ENCODE measurements at places on chromosomes 12 and 14.

DNA sequence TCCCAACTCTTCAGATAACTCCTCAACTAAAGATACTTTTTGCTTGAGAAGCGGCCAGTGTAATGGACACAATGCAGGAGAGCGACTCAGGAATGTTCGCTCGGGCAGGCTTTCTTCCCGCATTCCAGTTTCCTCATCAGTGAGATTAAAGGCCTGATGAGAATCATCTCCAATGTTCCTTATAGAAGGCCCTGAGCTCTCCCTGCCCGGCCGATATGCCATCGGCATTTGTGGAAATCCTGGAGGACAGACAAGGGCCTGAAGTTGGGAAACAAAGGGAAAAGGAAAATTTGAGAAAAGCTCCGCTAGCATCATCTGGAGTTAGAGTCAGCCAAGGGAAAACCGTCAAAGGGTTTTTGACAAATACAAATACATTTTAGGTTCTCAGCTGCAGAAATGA lies 38.0 kb upstream of the FOXN3 start:
- DNase-seq: no peak

DNA sequence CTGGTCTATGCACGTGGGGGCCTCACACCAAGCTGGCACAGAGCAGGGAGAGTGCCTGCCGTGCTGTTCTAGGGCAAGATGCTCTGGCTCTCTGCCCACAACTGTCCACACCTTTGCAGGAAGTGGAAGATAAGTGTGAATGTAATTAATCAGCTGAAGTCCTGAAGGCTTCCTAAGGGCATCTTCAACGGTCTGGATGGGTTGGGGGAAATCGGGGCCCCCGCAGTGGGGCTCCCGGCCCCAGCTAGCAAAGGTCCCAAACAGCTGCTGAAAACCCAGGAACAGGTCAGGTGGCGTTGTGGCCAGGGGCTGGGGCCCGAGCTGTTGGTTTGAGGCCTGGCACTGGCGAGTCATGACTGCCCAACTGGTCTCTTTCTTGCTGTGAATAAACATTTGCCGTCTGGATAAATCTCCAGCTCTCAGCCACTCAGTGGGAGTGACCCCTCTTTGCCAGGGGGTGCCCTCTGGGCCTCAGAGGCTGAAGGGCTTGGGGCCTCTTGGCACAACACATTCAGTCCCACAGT lies 6.7 kb upstream of the SLC25A29 start:
- DNase-seq: no peak

DNA sequence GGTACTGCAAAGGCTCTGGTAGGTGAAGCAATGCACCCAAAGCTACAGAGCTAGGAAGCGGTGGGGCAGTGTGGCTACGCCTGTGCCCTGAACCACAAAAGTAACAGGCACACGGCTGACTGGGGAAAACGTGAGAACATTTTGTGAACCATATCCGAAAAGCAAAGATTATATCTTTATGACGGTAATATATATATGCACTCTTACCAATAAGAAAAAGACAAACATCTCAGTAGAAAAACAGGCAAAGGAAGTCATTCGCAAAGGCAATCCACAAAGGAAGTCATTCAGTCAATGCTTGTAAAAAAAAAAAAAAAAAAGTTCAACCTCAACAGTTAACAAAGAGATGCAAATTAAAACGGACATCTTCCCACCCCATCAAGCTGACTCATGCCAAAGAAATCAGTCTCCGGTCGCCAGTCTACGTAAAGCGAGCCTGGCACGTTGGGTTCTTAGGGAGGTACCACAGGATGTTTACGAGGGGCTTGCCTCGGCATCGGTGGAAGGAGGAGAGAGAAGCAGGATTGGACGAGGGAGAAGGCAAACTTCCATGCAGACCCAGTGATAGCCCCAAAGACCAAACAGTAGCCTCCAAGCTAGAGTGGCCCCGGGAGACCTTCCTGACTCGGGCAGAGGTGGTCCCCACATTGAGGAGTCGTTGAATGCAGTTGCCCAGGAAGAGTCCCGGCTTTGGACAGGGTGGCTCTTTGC lies 39.4 kb upstream of the PPP2R5C start:
- no peak for DNase-seq

GRCh38 chr14:88270776-88271175 lies 52.3 kb downstream of the KCNK10 start:
- DNase-seq: no peak

DNA sequence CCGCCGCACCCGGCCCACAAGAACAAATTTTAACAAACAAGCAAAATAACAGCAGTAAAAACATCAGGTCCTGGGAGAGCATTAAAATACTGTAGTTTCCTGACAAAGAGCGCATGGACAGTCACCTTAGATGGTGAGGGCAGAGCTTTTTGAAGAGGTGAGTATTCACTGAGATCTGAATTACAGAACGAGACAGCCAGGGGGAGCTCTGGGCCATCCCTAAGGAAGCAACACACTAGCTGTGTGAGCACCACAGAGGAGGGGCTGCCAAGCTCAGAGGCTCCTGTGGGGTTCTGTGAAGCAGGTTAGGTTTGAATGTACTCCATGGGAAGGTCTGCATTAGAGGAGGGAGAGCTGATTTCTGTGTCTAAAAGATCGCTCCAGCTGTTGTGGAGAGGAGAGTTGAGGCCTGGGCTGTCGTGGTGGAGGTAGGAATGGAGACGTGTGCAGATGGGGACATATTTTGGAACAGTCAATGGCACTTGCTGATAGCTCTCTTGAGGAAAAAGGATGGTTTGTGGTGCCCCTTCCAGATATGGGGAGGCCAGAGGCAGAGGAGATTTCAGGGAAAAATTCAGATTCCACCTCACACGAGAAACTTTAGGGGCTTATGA lies 72.9 kb downstream of the TRAFD1 start:
- DNase-seq: peak; percentile 52

GRCh38 chr12:115857923-115858322 lies 419.6 kb downstream of the MED13L start:
- DNase-seq: no peak

- no peak for DNase-seq
These were observed 980.1 kb downstream of the NRXN3 start for GRCh38 chr14:79150226-79150625.

- DNase-seq: no peak
These were observed 82.9 kb downstream of the FOXA1 start for GRCh38 chr14:37512173-37512572.

DNA sequence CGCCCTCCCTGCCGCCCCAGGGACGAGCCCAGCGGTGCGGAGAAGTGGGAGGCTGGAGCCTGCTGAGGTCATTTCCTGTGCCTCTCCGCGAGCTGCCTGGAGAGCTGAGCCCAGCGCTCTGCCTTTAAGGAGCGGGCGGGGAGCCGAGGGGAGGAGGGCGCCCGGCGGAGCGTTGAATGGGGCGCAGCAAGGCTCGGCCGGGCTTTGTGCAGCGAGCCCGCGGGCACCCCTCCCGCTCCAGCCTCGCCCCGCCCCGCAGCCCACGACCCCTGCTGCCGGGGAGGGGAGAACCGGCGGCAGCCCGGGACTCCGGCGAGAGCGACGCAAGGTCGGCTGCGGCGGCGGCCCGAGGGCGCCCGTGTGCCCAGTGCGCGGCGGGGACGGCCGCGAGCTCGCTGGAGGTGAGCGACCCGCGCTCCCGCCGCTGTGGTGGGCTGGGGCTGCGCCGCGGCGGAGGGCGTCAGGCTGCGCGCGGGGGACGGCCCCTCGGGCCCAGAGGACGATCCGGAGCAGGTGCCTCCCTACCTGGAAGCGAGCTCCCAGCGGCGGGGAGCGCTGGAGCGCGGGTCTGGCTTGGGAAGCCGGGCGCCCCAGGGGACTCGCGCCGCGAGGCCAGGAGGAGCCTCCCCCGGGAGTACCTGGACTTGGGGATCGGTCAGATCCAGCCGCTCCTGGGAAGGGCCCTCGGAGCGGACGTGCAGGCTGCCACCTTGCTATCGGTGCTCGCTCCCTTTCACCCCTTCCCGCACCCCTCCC lies at the start of gene PLEKHH1:
PLEKHH1 (plus strand) TSS at position 293 of the 756 bp plus-strand sequence. CDS start 8,578 bp downstream, outside the sequence.
- peak; percentile 56 for DNase-seq

DNA sequence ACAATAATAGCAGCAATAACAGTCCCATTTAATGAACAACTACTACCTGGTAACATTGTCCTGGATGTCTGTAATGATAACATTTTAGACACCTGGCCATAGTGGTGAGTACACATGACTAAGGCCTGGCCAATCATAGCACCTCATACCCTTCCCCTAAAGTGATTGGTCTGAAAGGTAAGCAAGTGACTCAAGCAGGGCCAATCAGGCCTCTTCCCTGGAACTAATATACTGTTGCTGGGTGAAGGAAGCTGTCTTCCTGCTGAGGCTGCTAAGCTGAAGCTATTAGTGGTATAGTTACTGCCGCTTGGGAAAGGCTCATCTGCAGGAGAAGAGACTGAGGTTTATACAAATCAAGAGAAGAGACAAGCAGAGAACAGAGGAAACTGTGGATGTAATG lies 18.7 kb upstream of the NOS1 start:
- DNase-seq: no peak

DNA sequence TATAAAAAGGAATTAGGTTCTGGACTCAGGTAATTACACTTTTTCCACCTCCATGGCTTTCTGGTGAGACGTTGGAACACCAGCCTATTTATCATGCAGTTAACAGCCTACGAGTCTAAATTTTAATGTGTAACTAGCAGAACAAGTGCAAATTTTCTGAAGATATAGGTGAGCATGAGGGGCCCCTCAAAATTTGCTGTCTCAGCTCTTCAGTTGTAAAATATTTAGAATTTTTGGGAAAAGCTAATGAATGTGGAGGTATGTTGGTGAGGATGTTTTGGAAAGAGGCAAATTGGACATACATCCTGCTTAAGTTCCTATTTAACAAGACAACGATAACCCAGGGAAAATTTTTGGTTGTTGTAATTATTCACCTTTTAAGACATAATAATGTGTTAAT lies 25.3 kb upstream of the BCAT1 start:
- DNase-seq: no peak

GRCh38 chr12:63276537-63277365 lies 125.8 kb upstream of the AVPR1A start:
- DNase-seq: no peak

GRCh38 chr14:79649856-79650255 lies 561.4 kb downstream of the DIO2 start:
- DNase-seq: no peak

- DNase-seq: no peak
These were observed 341.9 kb downstream of the GXYLT1 start for GRCh38 chr12:41802803-41803202.

DNA sequence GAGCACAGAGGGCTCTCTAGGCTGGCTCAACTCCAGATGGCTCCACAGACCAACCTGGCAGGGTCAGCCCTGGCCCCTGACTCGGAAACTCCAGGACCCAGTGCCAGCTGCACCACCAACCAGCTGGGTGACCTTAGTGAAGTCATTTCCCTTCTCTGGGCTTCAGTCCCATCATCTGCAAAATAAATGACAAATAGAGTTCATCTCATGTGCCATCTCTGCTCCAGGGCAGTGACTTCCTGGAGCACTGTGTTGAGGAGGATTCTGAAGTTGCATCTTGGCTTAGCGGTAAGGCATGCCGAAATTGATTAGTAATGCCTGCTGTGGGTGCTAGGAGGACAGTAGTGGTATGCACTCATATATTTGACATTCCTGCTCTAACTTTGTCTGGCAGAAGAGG lies 31.5 kb downstream of the DTX1 start:
- DNase-seq: no peak

DNA sequence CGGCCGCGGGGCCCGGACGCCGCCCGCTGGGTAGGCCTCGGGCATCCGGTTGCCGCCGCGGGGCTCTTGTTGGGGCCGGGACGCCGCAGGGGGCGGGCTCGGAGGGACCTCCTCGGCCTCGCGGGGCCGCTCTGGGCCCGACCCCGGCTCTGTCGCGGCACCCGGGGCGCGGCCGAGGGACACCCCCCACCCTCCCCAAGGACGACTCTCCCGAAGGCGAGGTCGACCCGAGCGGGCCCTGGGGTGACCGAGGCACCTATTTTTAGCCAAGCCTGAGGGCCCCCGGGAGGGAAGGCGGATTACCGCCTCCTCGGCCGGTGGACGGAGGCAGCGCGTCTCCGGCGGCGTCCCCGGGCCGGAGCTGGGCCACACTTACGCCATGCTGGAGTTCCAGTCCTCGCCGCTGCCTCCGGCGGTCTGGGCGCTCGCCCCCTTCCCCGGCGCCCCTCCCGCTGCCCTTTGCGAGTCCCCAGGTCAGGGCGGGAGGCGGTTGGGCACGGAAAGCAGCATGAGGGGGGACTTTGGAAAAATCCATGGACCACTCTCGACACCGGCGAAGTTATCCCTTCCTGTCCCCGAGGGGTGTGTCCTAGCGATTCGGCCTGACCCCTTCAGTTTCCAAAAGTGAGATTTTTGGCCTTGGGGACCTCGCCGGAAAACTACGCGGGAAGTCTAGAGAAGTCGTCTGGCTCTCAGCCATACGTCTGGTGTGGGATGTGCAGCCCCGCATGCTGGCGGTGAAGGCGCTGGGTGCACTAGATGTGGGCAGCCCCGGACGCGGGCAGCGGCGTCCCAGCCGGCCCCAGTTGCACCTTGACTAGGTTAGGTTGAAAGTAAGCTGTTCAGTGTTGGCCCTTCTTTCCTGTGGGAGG lies 699 bp downstream of the KTN1 start:
- DNase-seq: peak; percentile 41

DNA sequence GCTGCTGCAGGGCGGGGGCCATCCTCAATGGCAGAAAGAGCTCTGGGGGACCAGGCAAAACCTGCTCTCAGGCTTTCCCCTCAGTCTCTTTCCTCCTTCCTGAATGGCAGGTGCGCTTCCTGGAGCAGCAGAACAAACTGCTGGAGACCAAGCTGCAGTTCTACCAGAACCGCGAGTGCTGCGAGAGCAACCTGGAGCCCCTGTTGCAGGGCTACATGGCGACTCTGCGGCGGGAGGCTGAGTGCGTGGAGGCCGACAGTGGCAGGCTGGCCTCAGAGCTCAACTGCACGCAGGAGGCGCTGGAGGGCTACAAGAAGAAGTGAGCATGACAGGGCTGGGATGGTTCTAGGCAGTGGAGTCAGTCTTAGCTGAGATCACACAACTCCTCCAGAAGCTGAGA lies 22.9 kb upstream of the KRT83 start:
- no peak for DNase-seq

DNA sequence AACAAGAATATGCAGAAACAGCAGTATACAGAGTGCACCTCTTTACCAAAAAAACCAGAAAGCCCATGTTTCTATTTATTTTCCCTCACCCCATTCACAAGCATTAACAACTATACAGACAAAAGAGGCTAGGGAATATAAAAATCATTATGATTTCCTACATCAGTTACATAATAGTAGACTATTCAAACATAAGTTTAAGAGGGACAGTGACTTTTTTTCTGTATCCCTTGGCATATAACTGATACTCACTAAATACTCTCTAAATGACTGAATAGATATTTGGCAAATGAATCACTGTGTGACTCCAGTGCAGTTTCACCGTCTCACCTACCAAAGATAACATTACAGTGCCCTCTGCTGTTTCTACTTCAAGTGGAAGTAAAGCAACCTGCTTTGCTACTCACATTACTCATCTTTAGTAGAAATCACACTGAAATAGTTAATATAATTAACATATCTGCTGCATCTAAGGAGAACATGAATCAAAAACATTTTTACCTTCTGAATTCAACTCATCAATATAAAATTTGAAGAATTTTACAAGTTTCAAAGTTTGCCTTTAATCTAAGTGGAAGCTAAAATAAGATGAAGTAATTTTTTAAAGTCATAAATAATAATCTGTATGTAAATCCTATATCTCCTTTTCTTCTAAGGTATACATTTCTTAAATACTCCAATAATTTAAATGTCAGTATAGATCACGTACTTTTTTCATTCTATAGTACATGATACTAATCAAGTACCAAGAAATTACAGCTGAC lies 103.8 kb downstream of the OSBPL8 start:
- peak; percentile 5 for DNase-seq
